Naive thymus-derived CD4-positive, alpha-beta T cell (primary cell): ENCODE measurements at places on chromosomes 11 and 22.

DNA sequence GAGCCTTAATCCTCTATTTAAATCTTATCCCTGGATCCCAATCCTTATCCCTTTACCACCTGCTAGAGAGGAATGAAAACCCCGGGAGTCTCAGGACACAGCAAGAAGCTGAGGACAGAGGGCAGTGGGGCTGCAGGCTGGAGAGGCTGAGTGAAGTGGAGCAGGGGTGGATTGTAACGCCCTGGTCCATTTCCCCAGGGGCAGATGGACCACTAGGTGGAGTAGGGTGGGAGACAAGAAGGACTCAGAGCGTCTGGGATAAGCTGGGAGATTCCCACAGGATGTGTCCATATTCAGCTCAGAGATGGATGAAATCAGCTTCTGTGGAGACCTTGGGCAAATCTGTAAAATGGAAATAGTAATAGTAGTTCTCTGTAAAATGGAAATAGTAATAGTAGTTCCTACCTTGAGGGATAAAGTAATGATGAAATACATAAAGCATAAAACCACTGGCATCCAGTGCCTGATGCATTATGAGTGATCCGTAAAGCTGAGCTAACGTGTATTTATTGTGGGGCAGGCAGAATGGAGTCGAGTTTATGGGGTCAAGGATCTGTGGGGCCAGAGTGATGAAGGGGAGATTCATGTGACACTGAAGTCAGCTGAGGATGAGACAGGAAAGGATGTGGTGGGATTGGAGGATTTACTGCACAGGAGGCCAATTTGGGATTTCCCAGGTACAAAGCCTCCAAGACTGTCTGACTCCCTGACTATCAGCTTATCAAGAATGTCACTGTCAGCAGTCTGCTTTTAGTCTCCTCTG is 1.9 kb upstream of the ROBO4 start:
- no peak overlapping the region for H3K4me3 ChIP-seq
- H3K27me3 ChIP-seq = peaks cover 3% of the 10 kb centered on the region
- H3K27ac ChIP-seq = no peak overlapping the region
- H3K4me1 ChIP-seq = no peaks in the 10 kb centered on the region

DNA sequence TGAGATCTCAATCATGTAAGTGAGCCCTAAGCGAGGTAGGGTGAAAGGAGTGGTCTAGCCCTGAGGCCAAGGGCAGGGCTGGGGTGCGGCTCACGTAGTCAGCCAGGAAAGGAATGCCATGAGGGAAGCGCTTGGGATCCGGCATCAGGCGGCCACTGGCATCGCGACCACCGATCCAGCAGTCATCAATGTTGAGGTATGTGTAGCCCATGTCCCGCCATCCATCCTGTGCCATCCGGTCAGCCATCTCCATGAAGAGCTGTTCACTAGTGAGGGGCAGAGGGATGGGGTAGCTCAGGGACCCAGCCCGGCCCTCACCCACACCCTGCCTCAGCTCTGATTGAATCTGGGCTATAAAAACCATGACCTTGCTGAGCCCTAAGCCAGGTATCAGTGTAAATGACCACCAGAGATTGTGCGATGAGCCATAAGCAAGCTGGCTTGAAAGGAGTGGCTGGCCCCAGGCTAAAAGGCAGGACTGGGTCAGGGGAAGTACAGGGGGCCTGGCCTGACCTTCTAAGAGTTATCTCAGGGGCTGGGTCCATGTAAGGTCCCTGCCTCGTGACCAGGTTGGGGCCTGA is 2.9 kb downstream of the NAGA start:
- H3K4me1 ChIP-seq = peaks cover 18% of the 10 kb centered on the region
- H3K4me3 ChIP-seq = no peak overlapping the region
- H3K27ac ChIP-seq = no peak overlapping the region
- no peaks in the 10 kb centered on the region for H3K27me3 ChIP-seq
- H3K36me3 ChIP-seq = peaks cover 46% of the 10 kb centered on the region

- no peak overlapping the region for H3K4me3 ChIP-seq
- no peaks in the 10 kb centered on the region for H3K4me1 ChIP-seq
- no peaks in the 10 kb centered on the region for H3K36me3 ChIP-seq
- DNase-seq = no peak
Observed at GRCh38 chr22:30790366-30790765, 95.7 kb downstream of the OSBP2 start.

- no peak for DNase-seq
- no peak overlapping the region for H3K4me3 ChIP-seq
- peaks cover 7% of the 10 kb centered on the region for H3K4me1 ChIP-seq
- peaks cover 4% of the 10 kb centered on the region for H3K36me3 ChIP-seq
- no peaks in the 10 kb centered on the region for H3K27me3 ChIP-seq
- H3K27ac ChIP-seq = no peak overlapping the region
Observed at GRCh38 chr11:68026391-68027105, 3.9 kb upstream of the NDUFS8 start.

- no peak overlapping the region for H3K4me3 ChIP-seq
- no peak for DNase-seq
- no peak overlapping the region for H3K27ac ChIP-seq
Observed at GRCh38 chr11:47391077-47391583, 12.8 kb upstream of the SPI1 start.

- no peaks in the 10 kb centered on the region for H3K27me3 ChIP-seq
- no peak overlapping the region for H3K27ac ChIP-seq
- DNase-seq = no peak
- H3K4me3 ChIP-seq = no peak overlapping the region
- H3K36me3 ChIP-seq = no peaks in the 10 kb centered on the region
Observed at GRCh38 chr11:32921204-32921603, 28.6 kb downstream of the QSER1 start.

DNA sequence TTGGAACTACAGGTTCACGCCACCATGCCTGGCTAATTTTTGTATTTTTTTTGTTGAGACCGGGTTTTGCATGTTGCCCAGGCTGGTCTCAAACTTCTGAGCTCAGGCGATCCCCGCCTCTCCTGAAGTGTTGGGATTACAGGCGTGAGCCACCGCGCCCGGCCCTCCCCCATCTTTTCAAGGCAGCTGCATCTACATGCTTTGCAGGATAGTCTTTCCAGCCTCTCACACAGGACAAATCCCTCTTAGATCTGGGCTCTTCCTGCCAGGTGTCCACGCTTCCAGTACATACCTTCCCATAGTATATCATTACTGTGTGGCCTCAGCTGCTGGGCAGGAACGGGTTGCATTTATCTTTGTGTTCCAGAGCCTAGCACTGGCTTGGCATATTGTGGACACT is 49.7 kb downstream of the C11orf96 start:
- H3K36me3 ChIP-seq = no peaks in the 10 kb centered on the region
- H3K4me3 ChIP-seq = no peak overlapping the region
- no peak for DNase-seq

- H3K4me1 ChIP-seq = no peaks in the 10 kb centered on the region
- H3K27ac ChIP-seq = no peak overlapping the region
- H3K27me3 ChIP-seq = no peaks in the 10 kb centered on the region
- H3K36me3 ChIP-seq = no peaks in the 10 kb centered on the region
- no peak overlapping the region for H3K4me3 ChIP-seq
Observed at GRCh38 chr11:109695696-109696095, 273.7 kb downstream of the C11orf87 start.

DNA sequence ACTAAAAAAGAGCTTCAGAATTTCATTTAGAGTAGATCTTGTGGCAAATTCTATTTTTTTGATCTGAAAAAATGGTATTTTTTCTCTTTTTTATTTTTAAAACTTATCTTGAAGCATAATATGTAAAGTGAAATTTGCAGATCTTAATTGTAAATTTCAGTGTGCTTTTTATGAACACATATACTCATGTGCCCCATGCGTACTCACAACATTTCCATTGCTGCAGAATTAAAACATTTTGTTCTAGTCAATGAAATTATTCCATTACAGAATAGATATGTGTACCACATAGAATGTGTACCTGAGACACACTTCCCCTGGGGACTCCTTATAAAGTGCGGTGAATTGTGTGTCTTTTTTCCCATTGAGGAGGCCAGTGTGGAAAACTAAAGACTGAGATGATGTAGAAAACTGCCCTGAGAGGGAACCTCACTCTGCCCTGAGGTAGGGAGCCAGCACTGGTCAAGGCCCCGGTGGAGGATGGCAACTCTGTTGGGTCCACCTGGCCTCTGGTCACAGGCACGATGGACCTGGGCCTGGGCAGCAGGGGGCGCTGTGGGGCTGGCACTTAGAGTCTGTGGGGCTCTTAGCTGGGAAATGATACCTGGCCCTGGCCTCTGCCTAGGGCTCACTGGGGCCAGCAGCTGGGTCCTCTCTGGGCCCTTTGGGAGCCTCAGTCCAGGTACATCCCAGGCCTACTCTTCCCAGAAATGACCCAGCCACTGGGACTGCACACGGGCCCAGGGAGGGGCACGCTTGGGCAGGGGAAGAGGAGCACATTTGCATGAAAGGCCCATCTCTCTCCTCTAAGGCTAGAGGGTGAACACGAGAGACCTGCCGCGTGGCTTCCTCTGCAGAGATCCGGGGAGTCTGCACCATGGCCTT is 77.9 kb upstream of the TOP3B start:
- DNase-seq = no peak
- H3K4me3 ChIP-seq = no peak overlapping the region
- H3K27me3 ChIP-seq = no peaks in the 10 kb centered on the region
- H3K4me1 ChIP-seq = no peaks in the 10 kb centered on the region
- H3K27ac ChIP-seq = no peak overlapping the region
- no peaks in the 10 kb centered on the region for H3K36me3 ChIP-seq

GRCh38 chr11:69374946-69375310 is 81.0 kb downstream of the MYEOV start:
- no peak for DNase-seq
- no peaks in the 10 kb centered on the region for H3K27me3 ChIP-seq

DNA sequence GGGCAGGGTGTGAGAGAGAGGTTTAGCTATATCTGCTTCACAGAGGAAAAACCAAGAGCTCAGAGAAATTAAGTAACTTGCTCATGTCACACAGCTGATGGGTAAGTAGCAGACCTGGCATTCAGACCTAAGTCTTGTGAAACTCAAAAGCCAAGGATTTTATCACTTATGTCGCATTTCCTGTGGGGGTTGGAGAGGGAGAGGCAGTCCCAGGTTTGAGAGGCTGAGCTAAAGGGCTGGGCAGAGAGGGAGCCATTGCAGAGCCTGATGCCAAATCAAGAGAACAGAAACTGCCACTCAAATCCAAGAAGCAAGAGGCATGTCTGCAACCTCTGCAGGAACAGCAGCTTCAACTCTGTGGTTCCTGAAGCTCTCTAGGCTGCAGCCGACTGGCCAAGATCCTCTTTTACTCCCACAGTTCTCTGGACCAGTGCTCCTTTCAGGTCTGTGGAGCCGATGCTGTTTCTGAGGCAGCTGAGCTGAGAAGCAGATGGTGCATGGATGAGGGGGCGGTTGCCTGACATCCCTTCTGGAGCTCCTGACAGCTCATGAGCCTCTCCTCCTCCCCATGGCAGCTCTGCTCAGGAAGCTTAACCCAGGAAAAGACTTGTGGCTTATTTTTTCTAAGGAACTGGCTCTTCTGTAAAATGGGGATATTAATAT is 47.6 kb upstream of the NAV2 start:
- H3K4me3 ChIP-seq = no peak overlapping the region
- no peaks in the 10 kb centered on the region for H3K36me3 ChIP-seq
- H3K4me1 ChIP-seq = no peaks in the 10 kb centered on the region
- no peaks in the 10 kb centered on the region for H3K27me3 ChIP-seq

DNA sequence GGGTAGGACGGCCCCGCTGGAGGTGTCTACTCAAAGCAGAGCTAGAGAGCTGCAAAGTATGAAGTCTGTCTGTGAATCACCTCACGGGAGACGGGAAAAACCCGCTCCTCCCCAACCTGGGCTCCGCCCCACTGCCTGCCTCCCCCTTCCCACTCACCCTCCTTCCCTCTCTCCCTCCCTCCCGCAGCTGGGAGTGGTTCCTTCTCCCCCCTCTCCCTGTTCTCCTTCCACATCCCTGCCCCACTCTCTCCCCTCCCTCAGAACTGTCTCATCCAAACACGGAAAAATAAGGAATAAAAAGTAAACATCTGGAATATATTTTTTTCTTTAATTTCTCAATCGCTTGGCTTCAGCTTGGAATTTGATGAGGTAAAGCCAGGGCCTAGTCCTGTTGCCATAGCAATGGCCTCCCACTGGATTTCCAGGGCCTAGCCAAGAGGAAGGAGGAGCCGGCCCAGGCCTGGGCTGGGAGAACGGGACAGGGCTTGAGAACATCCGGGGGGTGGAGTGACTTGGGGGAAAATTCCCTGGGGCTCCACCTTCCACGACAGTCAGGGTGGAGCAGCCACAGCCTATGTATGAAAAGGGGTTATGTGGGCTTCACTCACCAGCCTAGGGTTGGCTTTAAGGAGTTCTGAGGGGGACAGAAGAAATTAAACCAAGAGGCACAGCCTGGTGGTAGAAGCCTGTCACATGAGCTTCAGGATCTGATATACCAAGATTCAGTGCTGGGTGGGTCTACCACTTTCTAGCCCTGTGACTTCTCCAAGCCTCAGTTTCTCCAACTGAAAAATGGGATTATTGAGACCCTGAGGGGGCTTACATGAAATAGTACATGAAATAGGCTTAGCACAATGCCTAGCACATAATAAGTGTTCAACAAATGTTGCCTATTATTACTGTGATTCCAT is 2.2 kb downstream of the TNKS1BP1 start:
- H3K4me3 ChIP-seq = no peak overlapping the region
- peaks cover 15% of the 10 kb centered on the region for H3K36me3 ChIP-seq
- peaks cover 8% of the 10 kb centered on the region for H3K4me1 ChIP-seq
- no peak for DNase-seq

- no peak overlapping the region for H3K4me3 ChIP-seq
- DNase-seq = no peak
- H3K27ac ChIP-seq = no peak overlapping the region
- peaks cover 4% of the 10 kb centered on the region for H3K36me3 ChIP-seq
- no peaks in the 10 kb centered on the region for H3K4me1 ChIP-seq
- H3K27me3 ChIP-seq = no peaks in the 10 kb centered on the region
Observed at GRCh38 chr11:87180742-87181141, 143.0 kb downstream of the TMEM135 start.

GRCh38 chr11:74681686-74682651 is 49.3 kb downstream of the CHRDL2 start:
- H3K27ac ChIP-seq = no peak overlapping the region
- H3K4me3 ChIP-seq = no peak overlapping the region
- peaks cover 11% of the 10 kb centered on the region for H3K27me3 ChIP-seq
- H3K36me3 ChIP-seq = no peaks in the 10 kb centered on the region
- DNase-seq = no peak
- H3K4me1 ChIP-seq = no peaks in the 10 kb centered on the region

DNA sequence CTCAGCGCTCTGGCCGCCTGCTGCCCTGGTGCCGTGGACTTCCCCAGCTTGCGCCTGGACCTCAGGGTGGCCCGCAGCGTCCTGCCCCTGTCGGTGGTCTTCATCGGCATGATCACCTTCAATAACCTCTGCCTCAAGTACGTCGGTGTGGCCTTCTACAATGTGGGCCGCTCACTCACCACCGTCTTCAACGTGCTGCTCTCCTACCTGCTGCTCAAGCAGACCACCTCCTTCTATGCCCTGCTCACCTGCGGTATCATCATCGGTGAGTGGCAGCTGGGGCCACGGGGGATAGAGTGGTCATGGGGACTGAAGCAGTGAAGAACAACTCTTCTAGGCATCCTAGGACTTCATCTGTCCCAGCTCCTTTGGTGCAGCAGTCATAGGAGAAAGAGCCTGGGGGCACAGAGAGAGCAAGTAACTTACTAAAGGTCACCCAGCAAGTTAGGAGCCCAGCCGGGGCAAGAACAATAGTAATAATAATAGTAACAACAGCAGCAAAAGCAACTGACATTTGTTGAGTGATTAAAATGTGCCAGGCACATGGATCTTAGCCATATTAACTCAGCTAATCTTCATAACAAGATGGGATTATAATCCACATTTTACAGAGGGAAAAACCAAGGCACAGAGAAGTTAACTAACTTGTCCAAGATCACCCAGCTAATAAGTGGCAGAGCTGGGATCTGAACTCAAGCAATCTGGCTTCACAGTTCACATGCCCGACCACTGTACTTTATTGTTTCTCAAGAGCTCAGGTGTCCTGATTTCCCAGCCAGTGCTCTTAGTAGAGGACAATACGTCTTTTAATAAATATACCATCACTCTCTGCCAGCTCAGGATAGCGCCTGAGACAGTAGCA is 1.4 kb downstream of the SLC35C1 start:
- H3K27ac ChIP-seq = peak overlapping the region; percentile 87
- no peaks in the 10 kb centered on the region for H3K27me3 ChIP-seq
- no peaks in the 10 kb centered on the region for H3K36me3 ChIP-seq
- no peak for DNase-seq
